ENCODE measurements at places on chromosomes 6 and 20.

DNA sequence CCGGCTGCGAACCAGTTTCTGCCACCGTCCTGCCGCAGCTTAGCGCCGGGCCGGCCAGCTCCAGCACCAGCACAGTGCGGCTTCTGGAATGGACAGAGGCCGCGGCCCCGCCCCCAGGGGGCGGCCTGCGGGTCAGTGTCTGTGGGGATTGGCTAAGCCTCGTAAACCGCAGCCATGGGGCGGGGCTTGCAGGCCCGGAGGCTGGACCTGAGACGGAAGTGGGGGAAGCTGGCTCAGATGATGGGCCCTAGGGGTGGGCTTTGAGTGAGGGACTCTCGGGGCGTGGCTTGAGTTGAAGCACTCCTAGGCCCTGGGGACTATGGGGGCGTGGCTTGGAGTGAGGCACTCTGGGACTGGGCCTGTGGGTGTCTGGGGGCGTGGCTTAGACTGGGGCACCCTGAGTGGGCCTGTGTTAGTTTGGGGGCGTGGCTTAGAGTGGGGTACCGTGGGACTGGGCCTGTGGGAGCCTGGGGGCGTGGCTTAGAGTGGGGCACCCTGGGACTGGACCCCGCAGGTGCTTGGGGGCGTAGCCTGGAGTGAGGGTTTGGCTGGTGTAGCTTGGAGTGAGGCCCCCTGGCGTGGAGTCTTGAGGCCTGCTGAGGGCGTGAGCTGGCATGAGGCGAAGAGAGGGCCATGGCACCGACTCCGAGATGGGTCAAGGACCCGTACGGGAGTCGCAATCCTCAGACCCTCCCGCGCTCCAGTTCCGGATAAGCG, 6.6 kb downstream of the L3MBTL1 start:
- peak; percentile 75 for DNase-seq

- DNase-seq, result no peak
These were observed 87.0 kb downstream of the TBC1D7 start for GRCh38 chr6:13241364-13241763.

GRCh38 chr6:122615409-122615808, 5.2 kb downstream of the PKIB start:
- DNase-seq, result no peak

- DNase-seq, result no peak
These were observed 18.4 kb downstream of the PHACTR2 start for GRCh38 chr6:143695969-143696663.

- no peak for DNase-seq
These were observed 55.5 kb downstream of the TPBG start for GRCh38 chr6:82419132-82419581.

DNA sequence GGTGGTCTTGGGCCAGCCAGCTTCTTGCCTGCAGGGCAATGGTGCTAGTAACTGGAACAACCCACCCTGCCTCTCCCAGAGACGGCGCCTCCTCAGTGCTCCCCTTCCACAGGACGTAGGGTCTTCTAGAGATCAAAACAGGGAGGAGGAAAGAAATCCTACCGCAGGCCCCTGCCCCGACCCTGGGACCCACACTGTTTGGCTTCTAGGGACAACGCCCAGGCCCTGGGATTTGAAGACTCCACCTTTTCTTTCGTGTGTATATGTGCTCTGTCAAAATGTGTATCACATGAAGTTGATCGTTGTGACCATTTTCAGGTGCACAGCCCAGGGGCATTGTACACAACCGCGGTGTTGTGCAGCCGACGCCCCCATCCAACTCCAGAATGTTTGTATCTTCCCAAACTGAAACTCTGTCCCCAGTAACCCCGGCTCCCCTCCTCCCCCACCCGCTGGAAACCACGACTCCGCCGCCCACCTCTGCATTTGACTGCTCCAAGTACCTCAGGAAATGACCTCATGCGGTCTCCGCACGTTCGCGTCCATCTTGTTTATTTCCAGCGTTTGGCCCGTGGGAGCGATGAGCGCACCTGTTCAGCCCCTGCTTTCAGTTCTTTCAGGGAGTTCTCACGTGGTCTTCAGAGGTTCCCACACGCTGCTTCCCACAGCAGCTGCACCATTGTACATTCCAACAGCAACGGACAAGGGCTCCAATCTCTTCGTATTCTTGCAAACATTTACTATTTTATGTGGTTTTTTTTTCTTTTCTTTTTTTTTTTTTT, 3.4 kb upstream of the BHLHE23 start:
- DNase-seq, result peak; percentile 57

DNA sequence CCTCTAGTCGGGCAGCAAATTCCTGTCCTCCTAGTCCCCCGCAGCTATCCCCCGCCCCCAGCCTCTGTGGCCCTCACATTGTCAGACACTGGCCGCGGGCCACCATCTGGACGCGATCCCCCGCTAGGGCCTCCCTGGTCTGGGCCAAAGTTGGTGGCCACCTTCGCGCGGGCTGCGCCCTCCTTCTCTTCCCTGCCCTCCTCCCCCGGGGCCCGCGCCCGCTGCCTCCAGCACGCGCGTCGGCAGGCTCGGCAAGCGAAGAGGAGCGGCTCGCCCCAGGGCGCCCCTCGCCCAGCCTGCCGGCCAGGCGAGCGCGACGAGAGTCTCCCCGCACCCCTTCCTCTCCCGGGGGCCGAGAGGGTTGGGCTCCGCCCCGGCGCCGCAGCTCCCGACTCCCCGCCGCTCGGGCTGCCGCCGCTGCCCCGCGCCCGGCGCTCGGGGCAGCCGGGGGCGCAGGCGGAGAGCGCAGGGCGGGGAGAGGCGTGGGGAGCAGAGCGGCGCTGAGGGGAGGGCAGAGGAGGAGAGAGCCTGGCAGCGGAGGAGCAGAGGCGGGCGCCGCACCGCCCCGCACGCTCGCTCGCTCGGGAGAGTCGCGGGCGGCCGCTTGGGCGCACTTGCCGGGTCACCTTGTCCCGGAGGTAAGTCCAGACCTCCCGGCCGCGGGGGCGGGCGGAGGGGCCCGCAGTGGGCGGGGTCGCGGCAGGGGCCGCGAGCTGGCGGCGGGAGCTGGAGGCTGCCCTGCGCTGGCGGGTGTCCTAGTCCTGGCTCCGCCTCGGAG, at the start of gene SYNDIG1:
SYNDIG1 (plus strand) TSS at position 514 of the 778 bp plus-strand sequence. CDS start 73,469 bp downstream, outside the sequence.
- DNase-seq, result no peak

- no peak for DNase-seq
These were observed 5.2 kb downstream of the SIRPA start for GRCh38 chr20:1900321-1900801.

DNA sequence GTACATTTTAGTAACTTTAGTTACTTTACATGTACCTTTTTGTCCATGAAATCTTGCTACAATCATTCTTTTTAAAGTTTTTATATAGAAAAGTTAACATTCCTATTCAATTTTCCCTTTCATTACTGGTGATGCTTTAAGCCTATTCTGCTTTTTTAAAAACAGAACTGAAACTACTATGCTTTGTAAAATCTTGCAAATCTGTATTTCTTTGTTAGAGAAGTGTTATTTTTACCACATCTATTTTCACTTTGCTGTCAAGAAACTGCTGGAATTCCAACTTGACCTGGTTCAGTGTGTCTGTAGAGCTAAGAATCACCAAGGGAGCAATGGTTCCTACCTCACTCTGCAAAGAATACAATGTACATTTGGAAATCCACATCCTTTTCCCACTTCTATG, 21.8 kb upstream of the SAMD5 start:
- no peak for DNase-seq

DNA sequence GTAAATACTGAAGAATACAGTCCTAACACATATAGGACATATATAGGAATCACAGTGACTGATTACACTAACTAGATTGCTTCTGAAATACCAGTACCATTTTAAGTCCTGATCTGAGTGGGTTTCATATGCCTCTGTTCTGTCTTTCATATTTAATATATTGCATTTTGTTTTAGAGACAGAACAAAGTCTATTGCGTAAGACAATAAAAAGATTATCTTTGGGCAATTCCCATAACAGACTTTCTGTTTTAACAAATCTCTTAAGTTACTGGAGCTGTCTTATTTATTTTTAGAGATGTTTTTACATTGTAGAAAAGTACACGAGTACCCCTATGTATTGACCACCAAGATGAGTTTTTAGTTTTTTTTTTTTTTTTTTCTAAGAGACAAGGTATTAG, 29.6 kb downstream of the ANKRD6 start:
- DNase-seq, result no peak

DNA sequence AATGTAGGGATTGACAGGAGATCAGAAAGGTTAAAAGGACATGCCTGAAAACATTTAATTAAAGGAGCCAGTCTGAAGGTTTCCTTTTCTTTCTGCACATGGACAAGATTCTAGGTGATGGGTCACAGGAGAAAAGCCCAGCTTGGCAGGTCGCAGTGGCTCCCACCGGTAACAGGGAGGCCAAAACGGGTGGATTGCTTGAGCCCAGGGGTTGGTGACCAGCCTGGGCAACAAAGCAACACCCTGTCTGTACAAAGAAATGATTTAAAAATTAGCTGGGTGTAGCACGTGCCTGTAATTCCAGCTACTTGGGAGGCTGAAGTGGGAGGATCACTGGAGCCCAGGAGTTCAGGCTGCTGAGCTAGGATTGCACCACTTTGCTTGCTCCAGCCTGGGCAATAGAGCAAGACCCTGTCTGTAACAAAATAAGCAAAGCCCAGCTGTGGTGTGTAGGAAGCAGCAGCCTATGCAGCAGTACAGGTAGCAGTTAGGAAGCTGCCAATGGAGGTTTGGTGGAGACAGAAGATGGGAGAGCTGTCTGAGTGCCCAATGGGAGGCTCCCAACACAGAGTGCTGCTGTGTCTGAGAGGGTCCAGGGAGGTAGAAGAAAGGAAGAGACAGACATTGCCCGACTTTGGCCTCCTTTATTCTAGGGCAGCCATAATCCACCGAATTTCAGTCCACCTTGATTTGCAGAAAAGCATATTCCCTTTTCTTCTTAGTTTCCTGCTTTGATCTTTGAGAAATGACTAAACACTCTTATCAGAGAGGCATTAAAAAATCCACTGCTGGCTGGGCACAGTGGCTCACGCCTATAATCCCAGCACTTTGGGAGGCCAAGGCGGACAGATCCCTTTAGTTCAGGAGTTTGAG, 7.1 kb upstream of the AP5S1 start:
- DNase-seq, result no peak
